ENCODE measurements at places on chromosomes 1 and 21.

DNA sequence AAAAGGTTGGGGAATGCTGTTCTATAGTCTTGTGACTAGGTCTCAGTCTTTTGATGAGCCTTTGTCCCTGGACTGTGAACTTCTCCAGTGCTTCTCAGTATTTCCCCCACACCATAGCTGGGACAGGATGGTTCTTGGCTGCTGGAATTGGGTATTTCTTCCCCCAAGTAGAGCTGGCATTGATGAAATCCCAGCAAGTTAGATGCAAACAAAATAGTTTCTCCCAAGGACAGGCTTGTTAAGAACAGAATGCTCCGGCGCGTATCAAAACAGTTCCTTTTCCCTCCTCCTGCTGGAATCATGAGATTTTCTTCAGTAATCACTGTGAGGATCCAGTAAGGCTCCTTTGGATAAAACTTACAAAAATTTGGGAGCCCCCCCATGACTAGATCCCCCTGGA is 162.6 kb downstream of the PIK3R3 start:
- DNase-seq, result no peak

DNA sequence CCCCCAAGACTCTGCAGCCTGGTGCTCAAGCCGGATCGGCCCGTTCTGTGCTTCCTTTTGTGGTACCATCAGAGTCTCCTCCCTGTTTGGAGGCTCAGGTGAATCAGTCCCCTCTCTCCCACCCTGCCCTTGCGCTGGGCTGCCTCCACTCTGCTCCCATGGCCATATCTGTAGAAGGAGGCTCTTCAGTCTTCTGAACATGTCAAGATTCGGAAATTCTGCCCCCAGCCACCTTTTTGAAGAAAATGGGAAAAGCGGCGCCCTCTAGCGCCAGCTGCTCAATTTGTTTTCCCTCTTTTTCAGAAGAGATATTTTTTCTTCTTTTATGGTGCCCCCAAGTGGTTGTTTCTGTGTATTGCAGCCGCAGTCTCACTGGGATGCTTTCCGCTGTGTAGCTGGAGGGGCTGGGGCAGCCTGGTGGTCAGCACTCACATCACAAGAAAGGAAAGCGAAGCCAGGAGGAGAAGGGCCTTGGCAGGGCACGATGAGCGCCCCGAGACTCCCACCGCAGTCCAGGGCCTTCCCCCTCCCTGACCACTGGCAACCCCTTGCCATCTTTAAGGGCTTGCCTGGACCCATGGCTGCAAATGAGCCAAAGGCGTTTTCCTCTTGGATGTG is 58.4 kb upstream of the CACNA1E start:
- peak; percentile 50 for DNase-seq

- peak; percentile 11 for DNase-seq
Observed at GRCh38 chr1:224852901-224853568, 76.4 kb upstream of the DNAH14 start.

GRCh38 chr1:27821761-27822315 is 8.7 kb upstream of the PPP1R8 start:
- no peak for DNase-seq

DNA sequence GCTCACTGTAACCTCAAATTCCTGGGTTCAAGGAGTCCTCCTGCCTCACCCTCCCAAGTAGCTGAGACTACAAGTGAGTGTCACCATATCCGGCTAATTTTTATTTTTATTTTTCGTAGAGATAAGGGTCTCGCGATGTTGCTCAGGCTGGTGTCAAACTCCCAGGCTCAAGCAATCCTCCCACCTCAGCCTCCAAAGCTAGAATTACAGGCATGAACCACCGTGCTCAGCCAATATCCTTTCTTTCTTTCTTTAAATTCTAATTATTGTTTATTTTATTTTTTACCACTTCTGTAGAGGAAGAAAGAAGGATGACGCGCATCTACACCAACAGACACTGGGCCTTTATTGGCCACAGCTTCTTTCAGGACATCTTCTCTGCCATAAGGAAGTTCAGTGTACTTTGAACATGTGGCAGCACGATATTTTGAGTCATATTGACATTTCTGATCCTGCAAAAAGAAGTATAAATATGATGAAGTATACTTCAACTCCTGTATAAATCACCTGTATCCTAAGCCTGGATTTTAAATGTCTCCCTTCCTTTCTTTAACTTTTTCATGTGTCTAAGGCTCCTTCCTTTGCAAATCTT is 15.8 kb downstream of the CTSS start:
- no peak for DNase-seq

DNA sequence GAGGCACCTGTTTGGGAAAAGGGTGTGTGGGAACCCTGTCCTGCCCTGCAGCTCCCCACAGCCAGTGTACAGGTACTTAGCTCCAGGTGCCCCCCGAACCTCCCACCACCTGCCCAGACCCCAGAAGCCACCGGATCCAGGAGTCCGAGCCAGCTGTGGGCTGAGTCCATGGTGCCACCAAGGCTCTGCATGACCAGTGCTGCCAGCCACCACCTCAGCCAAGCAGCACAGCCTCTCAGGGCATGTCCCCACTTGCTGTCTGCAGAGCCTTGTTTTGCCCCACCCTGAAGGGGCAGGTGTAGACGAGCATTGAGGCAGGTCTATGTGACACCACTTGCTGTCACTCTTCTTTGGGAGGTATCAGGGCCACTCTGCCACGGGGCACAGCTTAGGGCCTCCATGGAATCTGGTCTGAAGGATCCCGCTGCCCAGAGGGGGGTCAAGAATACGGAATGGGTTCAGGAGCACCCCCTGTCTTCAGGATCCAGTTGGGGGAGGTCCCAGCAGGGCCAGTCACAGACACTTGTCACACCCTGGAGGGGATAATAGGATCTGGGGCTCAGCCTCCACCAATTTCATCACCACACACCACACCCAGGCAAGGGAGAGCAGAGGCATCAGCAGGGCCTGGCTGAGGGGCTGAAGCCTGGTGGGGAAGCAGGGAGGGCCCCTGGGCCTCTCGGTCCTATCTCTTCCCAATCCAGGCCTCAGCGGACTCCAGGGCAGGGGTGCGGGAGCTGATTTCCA is 27.7 kb downstream of the ARHGEF19 start:
- DNase-seq, result no peak

GRCh38 chr1:97340951-97341350 is 579.9 kb downstream of the DPYD start:
- DNase-seq, result no peak

DNA sequence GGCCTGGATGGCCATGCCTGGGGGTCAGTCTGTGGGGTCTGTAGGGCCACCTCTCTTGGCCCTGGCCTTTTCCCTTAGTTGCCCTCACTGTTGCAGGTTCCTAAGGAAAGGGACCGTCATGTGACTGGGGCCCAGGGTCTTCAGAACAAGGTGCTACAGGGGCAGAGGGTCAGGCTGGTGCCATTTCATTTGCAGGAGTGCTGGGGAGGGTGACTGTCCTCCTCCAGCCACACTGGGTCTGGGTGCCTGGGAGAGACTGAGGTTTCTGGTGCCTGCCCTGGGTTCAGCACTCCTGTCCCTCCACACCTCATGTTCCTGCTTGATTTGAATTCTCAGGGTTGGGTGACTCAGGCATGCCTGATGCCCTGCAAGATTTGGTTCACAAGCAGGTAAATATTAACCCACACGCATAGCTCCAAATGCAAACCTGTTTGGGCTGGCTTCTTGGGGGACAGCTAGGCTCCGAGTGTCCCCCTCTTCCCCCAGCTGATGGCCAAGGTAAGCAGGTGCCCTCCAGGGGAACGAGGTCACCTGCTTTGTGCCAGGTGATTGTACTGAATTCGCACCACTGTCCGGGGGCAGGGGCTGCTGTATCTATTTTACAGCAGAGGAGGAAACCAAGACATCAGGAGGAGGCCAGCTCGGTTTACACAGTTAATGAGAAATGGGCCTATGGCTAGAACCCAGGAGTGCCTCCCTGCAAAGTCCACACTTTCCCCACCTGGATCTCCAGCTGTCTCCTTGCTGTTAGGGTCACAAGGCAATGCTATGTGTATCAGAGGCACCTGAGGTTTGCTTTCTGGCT is 20.3 kb downstream of the ARHGEF10L start:
- no peak for DNase-seq

GRCh38 chr1:26322042-26322331 is 4.2 kb downstream of the CD52 start:
- DNase-seq, result no peak

GRCh38 chr1:19892628-19893168 is 10.5 kb downstream of the OTUD3 start:
- no peak for DNase-seq

DNA sequence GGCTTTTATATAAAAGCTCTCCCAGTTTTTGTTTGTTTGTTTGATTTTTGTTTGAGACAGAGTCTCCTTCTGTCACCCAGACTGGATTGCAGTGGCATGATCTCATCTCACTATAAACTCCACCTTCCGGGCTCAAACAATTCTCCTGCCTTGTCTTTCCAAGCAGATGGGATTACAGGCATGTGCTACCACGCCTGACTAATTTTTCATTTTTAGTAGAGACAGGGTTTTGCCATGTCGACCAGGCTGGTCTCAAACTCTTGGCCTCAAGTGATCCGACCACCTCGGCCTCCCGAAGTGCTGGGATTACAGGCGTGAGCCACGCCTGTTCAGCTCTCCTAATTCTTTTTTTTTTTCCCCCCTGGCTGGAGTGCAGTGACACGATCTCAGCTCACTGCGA is 4.4 kb downstream of the PCAT6 start:
- DNase-seq, result no peak

DNA sequence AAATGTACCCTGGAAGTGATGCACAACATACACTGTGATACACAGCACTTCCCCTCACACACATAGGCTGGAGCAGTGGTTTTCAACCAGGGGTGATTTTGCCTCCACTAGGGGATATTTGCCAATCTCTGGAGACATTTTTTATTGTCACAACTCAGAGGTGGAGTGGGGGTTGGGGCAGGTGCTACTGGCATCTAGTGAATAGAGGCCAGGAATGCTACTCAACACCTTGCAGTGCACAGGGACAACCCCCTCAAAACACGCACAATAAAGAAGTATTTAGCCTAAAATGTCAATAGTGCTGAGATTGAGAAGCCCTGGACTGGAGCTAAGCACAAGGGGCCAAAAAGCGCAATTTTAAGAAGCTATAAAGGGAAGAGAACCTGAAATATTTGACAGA is 54.1 kb downstream of the DNAJC6 start:
- DNase-seq, result no peak

- no peak for DNase-seq
Observed at GRCh38 chr1:31373897-31374486, 1.1 kb upstream of the FABP3 start.

- no peak for DNase-seq
Observed at GRCh38 chr1:42479621-42480020, 16.5 kb downstream of the CCDC30 start.

DNA sequence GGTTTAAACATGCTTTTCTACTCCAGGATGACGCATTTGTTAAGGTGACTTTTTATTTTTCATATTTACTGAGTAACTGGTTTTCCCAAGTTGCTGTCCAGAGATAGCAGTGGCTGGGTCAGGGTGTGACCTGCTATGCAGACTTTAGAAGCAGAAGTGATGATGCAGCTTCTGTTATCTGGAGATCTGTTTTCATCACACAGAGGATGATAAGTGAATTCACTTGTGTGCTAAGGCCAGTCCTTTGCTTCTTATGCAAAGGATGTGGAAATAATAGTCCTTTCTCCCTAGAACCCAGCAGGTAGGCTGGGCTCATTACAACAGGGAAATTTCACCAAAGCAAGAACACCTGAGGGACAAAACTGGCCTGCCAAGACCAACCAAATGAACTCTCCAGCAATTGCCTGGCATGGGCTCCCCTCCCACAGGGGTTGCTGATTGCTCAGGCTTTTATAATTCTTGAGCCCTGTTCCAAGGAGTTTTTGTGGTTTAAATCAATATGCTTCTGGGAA is 97.8 kb upstream of the LPGAT1 start:
- DNase-seq, result no peak

DNA sequence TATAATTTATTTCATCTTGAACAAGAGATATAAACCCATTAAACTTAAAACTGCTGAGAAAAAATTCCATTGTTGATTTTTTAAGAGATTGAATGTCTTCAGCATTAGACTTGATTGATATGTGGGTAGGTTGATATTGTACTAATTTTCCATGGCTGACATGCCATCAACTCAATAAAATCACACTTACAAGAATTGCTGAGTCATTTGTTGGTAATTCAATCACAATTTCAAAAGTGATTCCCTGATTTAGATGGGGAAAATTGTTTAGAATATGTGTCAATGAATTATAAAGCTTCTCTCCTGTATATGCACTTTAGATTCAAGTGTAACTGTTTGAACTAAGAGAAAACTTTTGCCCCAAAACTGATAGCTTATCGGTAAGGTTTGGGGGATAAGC is 223.5 kb upstream of the NCAM2 start:
- DNase-seq, result no peak

- no peak for DNase-seq
Observed at GRCh38 chr1:19035377-19036040, 79.0 kb upstream of the IFFO2 start.

DNA sequence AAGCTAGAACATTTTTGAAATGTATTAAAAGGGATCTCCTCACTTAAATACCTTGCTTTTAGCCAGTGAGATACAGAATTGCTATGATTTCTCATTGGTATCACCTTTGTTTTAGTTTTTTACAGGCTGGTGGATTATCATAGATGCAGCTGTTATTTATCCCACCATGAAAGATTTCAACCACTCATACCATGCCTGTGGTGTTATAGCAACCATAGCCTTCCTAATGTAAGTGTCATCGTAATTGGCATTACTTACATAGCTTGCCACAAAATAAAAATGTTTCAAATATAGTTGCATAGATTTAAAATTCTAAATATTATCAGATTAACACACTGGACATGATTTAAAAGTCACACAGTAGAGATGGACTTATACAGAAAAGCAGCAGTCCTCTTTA is 4.7 kb downstream of the TMEM50A start:
- no peak for DNase-seq

- DNase-seq, result no peak
Observed at GRCh38 chr1:75257424-75257823, 123.2 kb downstream of the LHX8 start.

- no peak for DNase-seq
Observed at GRCh38 chr1:226778657-226779058, 39.6 kb upstream of the ITPKB start.

GRCh38 chr1:96096613-96097321 is 624.8 kb upstream of the PTBP2 start:
- DNase-seq, result no peak

GRCh38 chr1:156596426-156596825 is 4.8 kb downstream of the NAXE start:
- no peak for DNase-seq

DNA sequence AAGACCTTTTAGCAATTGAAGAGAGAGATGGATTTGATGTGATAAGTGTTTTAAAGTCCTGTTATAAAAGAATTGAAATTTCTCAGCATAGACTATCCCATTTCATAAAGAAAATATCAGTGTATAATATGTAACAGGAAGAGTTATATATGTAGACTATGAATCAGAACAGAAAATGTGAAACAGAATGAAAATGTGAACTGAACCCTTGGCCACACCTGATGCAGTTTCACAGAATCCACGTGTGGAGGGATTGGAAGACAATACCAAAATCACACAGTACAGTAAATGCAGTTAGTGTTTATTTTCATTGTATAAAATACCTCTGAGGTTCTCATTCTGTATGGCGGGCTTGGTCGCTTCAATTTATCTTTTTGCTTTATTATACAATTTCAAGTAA is 9.9 kb upstream of the SLAMF1 start:
- no peak for DNase-seq

- no peak for DNase-seq
Observed at GRCh38 chr1:68814067-68814466, 317.2 kb upstream of the DEPDC1 start.

GRCh38 chr1:67987046-67987799 is 63.2 kb downstream of the DIRAS3 start:
- DNase-seq, result no peak

Data from GM06990 (cell line).